ENCODE measurements at places on chromosomes 1 and 21.
A peak's percentile ranks its signal among the peaks of the same experiment; 100 is the strongest.

DNA sequence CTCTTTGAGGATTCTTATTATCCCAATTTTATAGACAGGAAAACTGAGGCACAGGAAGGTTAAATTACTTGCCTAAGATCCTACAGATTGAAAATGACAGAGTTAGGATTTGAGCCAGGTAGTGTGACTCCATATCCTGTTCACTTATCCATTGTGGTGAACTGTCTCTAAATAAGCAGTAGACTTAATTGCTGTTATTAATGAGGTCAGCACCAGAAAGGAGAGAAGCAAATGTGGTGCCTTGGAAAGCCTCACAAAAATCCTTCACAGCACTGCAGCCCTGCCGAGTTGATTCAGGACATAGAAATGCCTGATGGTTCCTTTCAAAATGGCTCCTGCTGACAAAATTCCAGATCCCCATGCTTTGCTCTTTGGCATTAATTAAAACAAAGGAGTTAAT is 193.3 kb upstream of the BEND5 start:
- no peak for DNase-seq

- DNase-seq: no peak
These were observed 58.5 kb downstream of the TENT5C start for GRCh38 chr1:117664314-117664713.

DNA sequence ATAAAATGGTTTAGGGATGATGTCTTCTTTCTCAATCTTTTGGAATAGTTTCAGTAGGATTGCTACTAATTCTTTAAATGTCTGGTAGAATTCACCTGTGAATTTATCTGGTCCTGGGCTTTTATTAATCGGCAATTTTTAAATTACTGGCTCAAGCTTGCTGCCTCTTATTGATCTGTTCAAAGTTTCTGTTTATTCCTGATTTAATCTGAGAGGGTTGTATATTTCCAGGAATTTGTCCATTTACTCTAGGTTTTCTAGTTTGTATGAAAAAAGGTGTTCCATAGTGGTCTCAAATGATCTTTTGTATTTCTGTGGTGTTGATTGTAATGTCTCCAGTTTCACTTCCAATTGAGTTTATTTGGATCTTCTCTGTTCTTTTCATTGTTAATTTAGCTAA is 617.8 kb downstream of the LTN1 start:
- no peak for DNase-seq

GRCh38 chr1:109931911-109932636 is 21.4 kb downstream of the CSF1 start:
- DNase-seq: no peak

DNA sequence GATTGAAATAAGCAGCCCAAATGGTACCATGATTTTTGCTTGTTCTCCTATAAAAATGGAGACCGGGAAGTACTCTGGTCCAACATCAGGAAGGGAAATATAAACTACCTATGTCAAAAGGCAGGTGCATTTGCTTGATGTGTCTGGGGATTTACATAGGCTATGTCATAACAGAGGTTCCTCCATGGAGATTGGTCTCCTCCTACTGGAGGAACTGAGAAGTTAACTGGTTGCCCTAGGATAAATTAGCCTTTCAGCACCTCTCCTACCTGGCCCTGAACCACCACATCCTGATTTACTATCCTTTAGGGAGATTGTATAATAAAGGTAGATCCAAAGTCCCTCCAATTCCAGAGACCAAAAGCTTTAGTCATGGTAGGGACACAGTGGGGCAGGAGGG is 1109.3 kb upstream of the B3GALT2 start:
- peak; percentile 39 for DNase-seq

DNA sequence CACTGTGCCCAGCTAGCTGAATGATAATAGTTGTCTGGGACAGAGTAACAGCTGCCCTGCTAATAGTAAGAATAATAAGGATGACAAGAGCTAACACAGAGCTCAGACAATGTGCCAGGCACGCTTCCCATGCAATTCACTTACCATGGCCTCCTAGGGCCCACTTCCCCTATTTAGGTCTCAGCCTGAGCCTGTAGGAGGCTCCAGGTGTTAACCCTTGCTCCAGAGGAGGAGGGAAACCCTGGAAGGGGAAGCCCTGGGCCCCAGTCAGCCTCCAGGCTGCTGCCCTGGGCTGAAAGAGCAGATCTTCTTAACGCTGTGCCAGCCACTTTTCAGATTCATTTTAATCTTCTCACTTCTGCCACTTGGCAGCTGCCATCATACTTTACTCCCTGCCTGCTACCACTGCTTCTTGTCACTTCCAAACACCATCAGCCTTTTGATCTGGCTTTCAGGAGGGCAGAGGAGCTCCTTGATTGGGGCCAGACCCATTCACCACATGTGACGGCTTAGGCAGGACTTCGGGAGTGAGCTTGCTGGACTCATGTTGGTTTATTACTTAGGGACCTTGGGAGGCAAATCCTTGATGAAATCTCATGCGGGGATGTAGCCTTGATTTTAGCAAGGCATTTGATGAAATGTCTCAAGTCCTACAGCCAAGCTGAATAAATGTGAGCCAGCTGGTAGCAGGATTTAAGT is 66.7 kb upstream of the PARP1 start:
- no peak for DNase-seq

GRCh38 chr1:214833178-214833756 is 230.3 kb downstream of the CENPF start:
- no peak for DNase-seq

GRCh38 chr1:22096036-22096435 is 43.5 kb downstream of the CDC42 start:
- DNase-seq: no peak

GRCh38 chr1:101065575-101065974 is 40.0 kb upstream of the DPH5 start:
- DNase-seq: no peak

DNA sequence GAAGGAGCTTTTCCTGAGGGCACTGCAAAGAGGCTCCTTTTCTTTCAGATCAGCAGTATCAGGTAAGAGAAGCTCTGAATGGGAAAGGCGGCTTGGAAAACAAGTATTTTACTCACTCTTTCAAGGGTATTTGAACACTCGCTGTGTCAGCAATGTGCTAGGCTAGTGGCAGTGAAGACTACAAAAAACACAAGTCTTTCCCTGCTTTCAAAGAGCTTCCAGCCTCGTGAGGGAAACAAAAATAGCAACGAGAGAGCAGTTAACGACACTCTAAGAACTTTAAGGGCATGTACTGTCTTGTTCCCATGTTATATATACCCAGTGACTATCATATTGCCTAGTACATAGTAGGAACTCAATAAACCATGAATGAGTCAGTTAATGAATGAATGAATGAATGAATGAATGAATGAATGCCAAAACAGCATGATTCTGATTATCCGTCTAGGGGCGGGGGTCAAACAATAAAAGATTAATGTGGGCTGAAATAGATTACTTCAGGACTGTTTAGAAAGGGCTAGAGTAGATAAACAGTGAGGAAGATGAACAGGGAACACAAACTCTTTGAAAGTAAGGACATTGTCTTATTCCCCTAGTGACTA is 14.2 kb upstream of the MCOLN3 start:
- no peak for DNase-seq

GRCh38 chr1:39933956-39934941 is 20.7 kb upstream of the MFSD2A start:
- DNase-seq: no peak

- peak; percentile 75 for DNase-seq
These were observed 16.9 kb downstream of the TCEANC2 start for GRCh38 chr1:54070171-54070837.

DNA sequence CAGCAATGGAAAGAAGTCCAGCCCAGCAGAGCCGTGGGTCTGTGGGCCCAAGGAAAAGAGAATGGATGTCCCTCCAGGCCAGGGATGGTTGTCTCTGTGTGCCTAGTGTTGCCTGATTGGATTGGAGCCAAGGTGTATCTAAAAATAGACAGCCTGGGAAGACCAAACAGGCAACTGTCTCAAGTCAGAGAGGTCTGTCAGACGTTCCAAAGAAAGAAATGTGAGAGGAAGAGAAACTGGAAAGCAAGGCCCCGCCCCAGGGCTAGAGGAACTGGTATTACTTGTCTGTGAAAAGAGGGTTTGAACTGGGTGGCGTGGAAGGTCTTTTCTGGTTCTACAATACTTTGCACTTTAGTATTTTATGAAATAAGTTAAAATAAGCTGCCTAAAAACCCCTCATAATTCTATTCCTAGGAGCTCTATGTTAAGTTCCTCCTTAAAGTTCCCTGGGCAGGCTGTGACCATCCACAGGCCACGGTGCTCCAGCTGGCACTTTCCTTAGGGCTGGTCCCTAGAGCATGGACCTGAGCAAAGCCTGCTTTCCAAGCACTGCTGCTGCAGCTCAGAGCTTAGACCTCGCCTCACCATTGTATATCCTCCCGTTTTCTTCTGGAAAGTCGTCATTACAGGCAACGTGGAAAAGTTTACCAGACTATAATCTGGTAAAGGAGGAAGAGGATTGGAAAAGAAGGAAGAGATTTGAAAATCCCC is 151.6 kb downstream of the DISC1 start:
- DNase-seq: no peak

DNA sequence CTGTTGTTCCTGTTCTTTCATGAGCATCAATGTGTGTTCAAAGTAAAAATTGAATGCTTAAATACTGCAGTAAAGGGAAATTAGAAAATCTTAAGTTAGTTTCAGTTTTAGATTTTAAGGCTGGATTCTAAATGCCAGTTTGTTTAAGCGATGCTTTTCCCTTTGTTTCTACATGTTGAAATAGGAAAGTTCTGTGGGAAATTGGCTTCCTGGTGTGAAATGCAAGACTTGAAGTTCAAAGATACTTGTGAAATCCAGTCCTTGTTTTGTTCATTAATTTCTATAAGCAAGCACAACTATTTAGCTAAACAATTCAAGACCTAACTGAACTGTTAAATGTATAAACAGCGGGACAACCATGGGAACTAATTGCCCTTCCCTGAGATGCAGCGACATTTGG is 149.1 kb downstream of the LYPLAL1 start:
- no peak for DNase-seq

All from SW480 (cell line).